ENCODE measurements at places on chromosomes 3 and 15.

DNA sequence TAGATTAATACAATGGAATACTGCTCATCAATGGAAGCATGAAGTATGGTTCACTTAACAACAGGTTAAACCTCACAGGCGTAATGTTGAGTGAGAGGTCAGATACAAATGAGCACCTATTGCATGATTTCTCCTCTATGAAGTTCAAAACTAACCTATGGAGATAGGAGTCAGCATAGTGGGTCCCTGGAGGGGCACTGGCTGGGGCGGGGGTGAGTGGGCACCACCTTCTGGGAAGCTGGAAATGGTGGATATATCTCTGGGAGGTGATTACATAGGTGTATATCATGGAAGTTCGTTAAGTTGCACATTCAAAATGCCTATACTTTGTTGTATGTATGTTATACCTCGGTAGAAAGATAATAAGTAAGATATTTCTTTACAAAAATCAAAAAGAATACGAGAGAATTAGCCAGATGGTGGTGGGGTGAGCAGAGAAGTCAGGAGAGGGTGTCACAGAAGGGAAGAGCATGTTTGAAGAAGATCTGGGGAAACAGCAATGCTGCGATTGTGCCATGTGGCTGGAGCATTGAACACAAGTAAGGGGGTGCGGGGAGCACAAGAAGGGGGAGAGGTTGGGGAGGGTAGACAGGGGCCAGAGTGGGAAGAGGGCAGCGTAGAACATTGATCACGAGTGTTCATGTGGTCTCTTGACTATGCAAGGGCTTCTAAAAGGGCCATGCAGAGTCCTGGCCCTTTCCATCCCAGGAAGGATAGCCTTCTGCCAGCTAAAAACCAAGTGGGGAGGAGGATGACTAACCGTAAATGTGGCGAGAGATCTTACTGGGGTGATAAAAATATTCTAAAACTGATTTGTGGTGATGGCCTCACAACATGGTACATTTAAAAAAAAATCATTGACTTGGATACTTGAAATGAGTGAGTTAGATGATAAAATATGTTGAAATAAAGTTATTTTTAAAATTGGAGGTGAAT, 30.2 kb downstream of the ITGA11 start:
- DNase-seq = peak; percentile 7

- DNase-seq = no peak
Observed at GRCh38 chr15:51982770-51983103, 11.2 kb upstream of the LEO1 start.

GRCh38 chr3:189298469-189299375, 127.0 kb downstream of the TPRG1 start:
- no peak for DNase-seq

- no peak for DNase-seq
Observed at GRCh38 chr15:33746203-33746602, 222.1 kb upstream of the CHRM5 start.

DNA sequence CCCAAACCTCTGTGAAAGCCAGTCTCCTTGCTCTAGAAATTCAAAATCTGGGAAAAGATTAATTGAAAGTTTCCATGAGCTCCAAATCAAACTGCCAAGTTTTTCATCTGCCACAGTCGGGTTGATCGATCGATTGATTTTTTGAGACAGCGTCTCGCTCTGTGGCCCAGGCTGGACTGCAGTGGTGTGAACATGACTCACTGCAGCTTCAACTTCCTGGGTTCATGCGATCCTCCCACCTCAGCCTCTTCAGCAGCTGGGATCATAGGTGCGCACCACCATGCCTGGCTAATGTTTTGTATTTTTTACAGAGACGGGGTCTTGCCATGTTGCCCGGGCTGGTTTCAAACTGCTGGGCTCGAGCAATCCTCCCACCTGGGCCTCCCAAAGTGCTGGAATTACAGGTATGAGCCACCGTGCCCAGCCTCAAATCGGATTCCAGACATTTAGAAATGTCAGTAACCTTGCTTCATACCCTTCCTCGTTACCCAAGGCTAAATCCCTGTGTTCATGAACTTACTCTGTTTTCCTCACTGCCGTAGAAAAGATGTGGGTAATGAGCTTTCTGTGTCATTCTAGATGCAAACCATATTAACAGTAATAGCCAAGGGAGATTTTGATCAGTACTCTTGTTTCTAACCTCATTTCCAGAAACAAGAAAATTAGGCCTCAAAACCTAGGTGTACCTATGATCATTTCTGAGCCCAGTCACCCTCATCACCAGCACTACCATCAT, 105.9 kb upstream of the AKAP13 start:
- no peak for DNase-seq

DNA sequence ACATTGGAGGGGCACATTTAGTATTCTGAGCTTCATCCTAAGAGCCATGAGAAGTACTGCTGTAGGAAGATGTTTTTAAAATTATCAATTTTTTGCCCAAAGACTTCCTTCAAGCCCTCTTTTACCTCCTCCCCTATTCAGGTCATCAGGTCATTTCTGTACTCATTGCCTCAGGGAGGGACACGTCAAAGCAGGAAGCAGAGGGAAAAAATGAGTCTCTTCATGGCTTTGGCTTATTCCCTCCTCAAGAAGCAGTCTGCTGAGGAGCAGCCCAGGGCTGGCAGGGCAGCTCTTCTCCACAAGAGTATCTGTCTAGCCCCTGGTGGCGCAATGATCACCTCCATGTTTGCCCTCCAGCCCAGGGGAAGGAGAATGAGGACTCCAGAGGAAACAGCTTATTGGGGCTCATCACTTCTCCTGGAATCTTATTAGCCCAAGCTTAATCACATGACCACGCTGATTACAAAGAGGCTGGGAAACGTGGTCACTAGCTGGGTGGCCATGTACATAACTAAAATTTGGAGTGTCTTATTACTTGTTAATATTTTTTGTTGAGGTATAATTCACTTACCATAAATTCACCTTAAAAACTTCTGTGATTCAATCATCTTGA, 44.2 kb upstream of the GATA2 start:
- DNase-seq = no peak

- no peak for DNase-seq
Observed at GRCh38 chr3:178585454-178585853, 49.2 kb downstream of the KCNMB2 start.

GRCh38 chr15:21267226-21267625, 173.1 kb downstream of the POTEB3 start:
- no peak for DNase-seq

DNA sequence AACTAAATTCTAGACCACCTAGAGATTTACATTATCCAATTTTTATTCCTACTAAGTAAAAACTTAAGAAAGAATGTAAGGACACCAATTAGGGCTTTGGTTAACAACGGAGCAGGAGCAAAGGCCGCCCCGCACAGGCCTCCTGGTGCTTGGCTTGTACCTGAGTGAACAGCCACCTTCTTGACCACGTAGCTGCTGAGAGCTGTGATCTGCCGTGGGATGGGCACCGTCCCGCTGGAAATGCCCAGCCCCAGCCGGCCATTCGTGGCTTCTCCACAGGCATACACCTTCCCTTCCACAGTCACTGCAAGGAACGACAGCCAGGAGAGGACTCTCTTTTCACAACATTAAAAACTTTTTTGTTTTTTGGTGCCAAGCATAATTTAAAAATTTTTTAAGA, 79.6 kb upstream of the OCA2 start:
- DNase-seq = no peak

- DNase-seq = no peak
Observed at GRCh38 chr3:105906345-105906744, 37.5 kb upstream of the CBLB start.

DNA sequence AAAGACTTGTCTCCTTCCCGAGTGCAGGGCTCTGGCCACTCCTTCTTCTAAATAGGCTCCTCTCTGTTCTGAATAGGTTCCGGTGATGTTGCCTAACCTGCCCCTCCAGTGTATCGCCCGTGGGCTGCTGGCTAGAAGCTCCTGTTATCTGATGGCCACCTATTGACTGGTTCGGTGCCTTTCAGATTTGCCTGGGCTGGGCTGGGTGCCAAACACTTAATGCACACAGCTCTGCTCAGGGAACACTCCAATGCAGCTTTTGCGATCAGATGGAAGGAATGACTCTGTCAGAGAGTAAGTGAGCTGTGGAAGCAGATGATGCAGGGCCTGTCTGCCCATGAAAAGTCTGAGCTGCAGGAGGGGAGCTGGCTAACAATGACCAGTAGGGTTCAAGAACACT, 112.9 kb downstream of the CORO2B start:
- no peak for DNase-seq

- DNase-seq = peak; percentile 85
Observed at GRCh38 chr15:65101411-65101890, 13.5 kb downstream of the UBAP1L start.

GRCh38 chr3:63992516-63993209, 30.6 kb downstream of the PSMD6 start:
- DNase-seq = no peak

GRCh38 chr3:152909180-152909883, 74.4 kb downstream of the P2RY1 start:
- no peak for DNase-seq

GRCh38 chr3:158091531-158091930, 14.7 kb downstream of the SHOX2 start:
- DNase-seq = peak; percentile 24

GRCh38 chr3:133211449-133211848, 173.3 kb downstream of the TMEM108 start:
- DNase-seq = peak; percentile 24

- no peak for DNase-seq
Observed at GRCh38 chr3:170278627-170279026, 56.4 kb downstream of the PRKCI start.

- no peak for DNase-seq
Observed at GRCh38 chr3:46019707-46020106, 7.6 kb downstream of the XCR1 start.

DNA sequence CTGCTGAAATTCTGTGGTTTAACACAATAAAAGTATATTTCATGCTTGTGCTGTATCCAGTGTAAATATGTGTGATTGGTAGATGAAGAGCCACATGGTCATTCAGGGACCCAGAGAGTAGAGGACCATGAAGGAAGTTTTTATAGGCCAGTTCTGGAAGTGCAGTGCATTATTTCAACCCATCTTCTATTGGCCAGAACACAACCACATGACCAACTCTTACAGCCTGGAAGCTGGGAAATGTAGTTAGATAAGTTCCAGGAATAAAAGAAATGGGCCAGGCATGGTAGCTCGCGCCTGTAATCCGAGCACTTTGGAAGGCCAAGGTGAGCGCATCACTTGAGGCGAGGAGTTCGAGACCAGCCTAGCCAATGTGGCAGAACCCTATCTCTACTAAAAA, 21.4 kb upstream of the PRTG start:
- DNase-seq = no peak

DNA sequence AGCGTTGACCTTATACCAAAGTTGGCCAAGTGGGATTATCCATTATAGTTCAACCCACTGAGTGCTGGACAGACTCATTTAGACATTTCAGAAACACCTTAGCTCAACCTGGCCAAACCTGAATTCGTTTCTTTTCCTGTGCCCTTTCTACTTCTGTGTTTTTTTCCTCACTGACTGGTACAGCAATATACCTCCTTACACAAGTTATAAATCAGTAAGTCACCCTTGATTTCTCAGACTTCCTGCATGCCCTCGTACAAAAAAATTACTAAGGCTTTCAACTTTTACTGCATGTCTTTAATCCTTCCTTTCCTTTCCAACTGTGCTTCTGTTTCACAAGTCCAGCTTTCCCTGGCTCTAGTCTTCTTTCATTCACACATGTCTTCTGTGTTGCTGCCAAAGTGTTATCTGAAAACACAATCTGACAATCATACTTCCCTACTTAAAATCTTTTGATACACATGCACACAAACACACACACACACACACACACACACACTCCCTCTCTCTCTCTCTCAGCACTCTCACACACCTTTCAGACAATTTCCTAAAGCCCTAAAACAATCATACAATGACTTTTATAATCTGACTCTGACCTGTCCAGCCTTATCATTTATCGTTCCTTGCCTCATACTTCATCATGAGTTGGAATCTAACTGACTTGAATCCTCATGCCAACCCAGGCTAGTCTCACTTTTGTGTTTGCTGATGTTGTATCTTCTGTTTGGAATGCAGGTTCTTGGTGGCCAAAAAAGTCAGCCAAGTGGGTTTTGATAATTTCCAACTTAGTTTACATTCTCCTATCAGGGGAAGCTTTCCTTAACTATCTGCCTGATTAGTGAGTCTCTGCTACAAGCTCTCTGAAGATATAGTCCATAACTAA, 436.4 kb downstream of the NAALADL2 start:
- DNase-seq = no peak

GRCh38 chr3:141844812-141845211, 31.6 kb upstream of the ATP1B3 start:
- no peak for DNase-seq

DNA sequence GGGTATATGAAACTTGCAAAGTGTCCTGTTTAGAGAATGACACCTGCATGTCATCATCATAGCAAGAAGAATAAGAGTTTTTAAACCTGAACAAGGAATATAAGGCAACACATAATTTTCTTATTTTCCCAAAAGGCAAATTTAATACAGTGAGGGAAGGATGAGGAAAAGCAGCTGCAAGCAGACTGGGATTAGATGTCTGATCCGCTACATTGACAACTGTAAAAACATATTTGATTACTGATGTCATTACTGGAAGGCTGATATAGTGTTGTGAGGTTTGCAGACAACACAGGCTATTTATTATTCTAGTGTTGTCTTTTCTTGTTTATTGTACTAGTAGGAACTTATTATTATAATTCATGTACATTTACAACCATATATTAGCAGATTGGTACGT, 528.7 kb downstream of the ZIC1 start:
- no peak for DNase-seq

DNA sequence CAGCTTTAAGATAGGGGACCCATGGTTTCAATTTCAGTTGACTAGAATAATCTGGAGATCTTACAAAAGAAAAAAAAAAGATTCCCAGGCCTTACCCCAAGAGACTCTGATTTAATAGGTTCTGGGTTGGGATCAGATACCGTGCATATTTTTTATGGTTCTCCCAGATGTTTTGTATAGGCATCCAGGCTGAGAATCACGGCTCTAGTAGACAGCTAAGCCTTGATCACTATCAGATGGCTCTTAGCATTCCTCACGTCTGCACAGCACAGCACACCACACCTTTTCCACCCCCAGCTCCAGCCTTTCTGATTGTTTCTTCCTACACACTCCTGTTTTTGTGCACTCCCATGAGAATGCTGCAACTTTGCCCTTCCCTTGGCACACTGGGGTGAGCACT, 40.8 kb downstream of the TMEM45A start:
- DNase-seq = no peak

DNA sequence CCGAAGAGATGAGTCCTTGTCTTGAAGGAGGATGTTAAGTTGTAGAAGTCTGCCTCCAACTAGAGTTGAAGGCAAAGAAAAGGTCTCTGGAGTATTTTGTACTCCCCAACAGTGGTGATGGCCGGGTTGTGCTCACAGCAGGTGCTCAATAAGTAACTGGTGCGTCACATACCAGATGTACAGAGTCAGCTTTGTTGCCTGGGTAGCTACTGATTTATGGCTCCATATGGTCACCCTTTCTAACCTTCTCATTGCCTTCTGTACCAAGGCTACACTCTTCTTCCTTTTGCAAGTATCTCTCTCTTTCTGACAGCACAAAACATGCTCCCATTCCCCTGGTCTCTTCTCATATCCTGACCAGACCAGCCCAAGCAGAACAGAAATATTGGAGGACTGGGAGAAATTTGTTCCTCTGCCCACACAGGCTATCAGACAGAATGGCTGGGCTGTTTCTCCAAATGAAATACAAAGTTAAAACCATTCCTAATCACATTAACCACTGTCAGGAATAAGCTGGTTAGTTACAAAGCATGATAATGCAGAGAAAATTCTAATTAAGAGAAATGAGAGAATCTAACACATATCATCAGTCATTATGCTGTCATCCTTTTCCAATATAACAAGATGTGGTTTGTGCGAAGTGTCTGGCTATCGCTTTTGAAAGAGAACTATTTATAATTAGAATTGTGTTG, 150.1 kb upstream of the LRRN1 start:
- DNase-seq = no peak
